Fibroblast of the conjunctiva (primary cell): ENCODE measurements at places on chromosomes 12 and 14.
A peak's percentile ranks its signal among the peaks of the same experiment; 100 is the strongest.

DNA sequence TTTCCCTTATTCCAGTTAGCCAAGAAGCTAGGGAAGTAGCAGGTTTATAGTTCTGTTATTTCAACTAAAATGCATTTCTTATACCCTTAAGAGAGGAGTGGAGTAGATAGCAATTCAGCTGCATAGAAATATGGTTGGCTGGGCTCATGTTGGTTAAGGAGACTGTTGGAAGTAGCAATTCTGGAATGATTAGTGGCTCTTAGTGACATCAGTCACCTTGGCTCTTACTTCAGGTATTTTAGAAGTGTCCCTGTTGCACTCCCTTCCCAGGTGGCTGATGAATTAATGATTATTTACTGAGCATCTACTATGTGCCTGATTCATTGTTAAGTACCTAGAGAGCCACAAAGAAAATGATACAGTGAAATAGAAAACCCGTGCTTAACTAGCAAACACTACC lies 128.1 kb downstream of the MGST1 start:
- DNase-seq, result no peak

GRCh38 chr14:91060351-91061055 lies at the start of gene RPS6KA5:
Gene RPS6KA5 (minus strand): TSS chr14:91060641. CDS start chr14:91060434, 207 bp downstream.
- DNase-seq, result peak; percentile 100

- no peak for DNase-seq
Observed at GRCh38 chr14:34386865-34387485, 75.1 kb downstream of the SPTSSA start.

- DNase-seq, result no peak
Observed at GRCh38 chr14:22870811-22871223, 723 bp upstream of the LRP10 start.

DNA sequence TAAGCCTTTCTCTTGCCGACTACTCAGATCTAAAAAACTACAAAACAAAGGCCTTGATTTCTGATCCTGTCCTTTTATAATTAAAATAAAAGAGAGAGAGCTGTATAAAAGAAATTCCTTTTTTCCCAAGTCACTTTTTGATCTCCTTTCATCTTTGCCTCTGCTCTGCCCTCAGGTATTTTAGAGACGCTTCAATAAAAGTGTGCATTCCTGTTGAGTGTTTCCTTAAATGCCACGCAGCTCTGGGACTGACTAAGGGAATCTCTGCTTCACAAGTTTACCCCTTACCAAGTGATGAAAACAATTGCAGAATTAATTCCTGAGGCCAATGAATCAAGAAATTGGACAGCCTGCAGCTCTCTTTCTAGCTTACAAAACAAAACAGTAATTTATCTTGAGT lies 1109.8 kb downstream of the TMTC2 start:
- no peak for DNase-seq
